ENCODE measurements at places on chromosomes 4 and X.
A peak's percentile ranks its signal among the peaks of the same experiment; 100 is the strongest.

DNA sequence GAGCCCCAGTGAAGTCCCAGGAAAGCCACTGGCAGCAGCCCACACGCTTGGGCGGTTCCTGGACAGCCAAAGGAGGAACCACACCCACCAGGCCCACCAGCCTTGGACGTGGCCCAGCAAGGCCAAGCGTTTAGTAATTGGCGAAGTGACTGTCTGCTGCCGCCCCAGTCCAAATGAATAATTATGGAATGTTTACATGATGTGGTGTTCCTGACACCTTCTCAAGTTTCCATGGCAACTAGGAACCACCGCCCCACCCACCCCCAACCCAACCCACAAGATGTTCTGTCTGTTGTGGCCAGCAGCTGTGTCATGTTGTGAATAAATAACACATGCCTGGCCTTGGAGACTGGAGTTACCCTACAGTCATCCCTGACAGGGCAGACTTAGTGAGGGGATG lies 22.3 kb downstream of the APLN start:
- DNase-seq = peak; percentile 21

- DNase-seq = no peak
These were observed 8.7 kb downstream of the GASK1B start for GRCh38 chr4:158163941-158164767.

GRCh38 chr4:5220028-5220427 lies 168.7 kb downstream of the STK32B start:
- peak; percentile 32 for DNase-seq

DNA sequence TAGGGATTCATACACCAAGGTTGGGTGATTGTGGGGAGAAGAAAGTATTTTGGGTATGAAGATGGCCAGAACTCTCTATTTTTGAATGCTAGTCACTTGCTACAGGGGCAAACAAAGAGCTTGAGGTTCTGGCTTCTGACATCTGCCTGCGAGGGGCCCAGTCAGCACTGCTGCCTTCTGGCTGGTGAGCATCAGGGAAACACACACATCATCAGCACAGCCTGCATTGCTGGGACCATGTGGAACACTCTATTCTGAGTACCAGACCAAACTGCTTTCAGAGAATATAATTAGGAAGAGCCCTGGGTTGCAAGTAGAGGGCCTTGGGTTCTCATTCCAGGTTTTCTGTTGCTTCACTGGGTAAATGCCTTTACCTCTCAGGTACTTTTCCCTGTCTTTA lies 14.1 kb downstream of the TRPC5 start:
- DNase-seq = no peak

- peak; percentile 70 for DNase-seq
These were observed 7.1 kb downstream of the RASL11B start for GRCh38 chr4:52869196-52869595.

DNA sequence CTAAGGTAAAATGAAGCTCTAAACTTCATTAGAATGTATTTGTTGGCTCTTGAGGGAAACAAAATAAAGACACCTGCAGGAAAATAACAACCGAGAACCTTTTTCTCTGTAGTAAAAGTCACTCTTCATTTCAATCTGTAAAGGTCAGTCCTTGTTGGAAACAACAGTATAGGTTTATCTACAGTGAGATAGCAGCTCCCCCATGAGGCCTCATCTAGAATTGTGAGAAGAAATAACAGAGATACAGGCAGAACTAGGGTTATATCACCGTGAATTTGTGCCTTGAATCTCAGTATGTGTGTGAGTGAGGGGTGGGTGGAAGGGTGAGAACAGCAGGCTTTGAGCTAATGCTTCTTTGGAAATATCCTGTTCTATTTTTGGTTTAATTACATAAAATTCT lies 107.8 kb upstream of the FMR1 start:
- DNase-seq = peak; percentile 0

DNA sequence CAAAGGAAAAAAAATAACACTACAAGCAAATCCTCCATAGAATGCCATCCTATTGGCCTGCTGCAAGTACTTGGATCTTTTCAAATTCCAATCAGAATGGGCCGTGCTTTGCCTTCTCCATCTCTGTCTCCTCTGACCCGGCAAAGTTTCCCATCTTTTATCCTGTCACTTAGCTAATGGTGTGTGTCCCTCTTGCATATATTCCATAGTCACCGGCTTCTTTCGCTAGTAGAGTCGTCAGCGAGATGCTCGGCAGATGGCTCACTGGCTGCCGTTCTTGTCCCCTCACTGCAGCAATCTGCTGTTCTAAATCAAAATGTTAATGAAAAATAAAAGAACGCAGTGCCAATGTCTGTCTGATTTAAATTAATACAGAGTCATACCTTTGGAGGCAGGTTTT lies 22.1 kb downstream of the GRIA3 start:
- DNase-seq = no peak

- DNase-seq = peak; percentile 96
These were observed 19.7 kb upstream of the SPON2 start for GRCh38 chr4:1192091-1192492.

GRCh38 chrX:130094696-130095095 lies 15.6 kb downstream of the ELF4 start:
- no peak for DNase-seq

DNA sequence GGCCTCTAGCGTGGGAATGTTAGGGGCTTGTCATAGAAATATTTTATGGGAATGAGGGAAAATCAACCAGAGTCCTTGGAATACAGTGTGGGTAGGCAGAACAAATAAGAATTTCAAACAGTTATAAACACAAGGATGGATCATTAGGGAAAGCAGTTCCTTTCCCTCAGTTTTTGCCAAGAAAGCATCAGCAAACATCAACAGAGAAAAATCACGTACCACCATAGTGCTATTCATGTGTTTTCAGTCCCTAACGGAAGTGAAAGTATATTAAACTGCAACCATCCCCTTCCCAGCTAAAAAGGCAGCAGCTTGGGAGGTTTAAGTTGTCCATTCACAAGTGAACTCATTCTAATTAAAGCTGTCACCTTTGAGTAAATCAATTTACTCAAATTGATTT lies 334.4 kb upstream of the PCDH18 start:
- DNase-seq = no peak

GRCh38 chr4:166257891-166258290 lies 384.9 kb downstream of the TLL1 start:
- no peak for DNase-seq

GRCh38 chr4:92992758-92993157 lies 689.0 kb downstream of the GRID2 start:
- no peak for DNase-seq

DNA sequence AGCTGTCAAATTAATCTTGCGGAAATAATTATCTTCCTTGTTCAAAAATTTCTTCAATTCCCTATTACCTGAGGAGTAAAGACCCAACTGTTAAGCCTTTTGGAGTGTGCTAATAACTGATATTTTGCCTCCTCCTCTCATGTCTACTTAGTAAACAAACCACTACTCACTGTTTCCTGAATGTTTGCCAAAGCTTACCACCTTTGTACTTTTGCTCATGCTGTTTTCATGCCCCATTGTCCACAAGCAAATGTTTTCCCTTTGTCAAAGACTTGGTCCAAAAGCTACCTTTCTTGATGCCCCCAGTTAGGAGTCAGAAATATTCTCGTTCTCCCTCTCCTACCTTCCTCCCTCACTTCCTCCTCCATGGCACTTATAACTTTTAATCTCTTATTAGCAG lies 226.1 kb downstream of the ENOX2 start:
- no peak for DNase-seq

DNA sequence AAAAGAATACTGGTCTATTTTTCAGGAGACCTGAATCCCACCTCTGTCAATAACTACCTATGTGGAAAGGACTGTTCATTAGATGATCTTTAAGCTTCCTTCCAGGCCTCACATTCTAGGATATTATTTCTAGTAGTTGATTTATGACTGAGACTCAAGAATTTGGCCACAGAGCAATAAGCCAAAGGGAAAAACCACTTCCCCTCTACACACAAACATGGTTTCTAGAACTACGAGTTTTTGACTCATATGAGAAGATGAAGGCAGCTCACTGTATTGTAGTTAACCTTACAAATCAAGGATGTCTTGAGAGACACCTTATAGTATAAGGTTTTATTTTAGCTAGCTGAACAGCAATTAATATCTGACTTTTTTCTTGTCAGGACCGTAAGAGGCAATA lies 36.9 kb upstream of the GDPD2 start:
- no peak for DNase-seq

DNA sequence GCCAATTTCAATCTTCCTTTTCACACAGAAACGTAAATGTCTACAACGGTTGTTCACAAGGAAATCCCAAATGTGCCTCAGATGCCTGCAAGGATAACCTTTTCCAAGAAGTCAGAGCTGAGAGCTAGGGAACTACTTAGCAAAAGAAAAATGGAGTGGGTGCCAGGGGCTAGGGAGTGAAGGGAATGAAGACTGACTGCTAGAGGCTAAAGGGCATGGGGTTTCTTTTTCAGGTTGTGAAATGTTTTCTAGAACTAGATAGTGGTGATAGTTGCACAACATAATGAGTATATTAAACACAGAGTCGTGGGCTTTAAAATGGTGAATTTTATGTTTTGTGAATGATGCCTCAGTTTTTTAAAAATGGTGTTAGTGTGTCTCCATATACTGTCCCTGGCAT lies 53.4 kb downstream of the CD99L2 start:
- no peak for DNase-seq

DNA sequence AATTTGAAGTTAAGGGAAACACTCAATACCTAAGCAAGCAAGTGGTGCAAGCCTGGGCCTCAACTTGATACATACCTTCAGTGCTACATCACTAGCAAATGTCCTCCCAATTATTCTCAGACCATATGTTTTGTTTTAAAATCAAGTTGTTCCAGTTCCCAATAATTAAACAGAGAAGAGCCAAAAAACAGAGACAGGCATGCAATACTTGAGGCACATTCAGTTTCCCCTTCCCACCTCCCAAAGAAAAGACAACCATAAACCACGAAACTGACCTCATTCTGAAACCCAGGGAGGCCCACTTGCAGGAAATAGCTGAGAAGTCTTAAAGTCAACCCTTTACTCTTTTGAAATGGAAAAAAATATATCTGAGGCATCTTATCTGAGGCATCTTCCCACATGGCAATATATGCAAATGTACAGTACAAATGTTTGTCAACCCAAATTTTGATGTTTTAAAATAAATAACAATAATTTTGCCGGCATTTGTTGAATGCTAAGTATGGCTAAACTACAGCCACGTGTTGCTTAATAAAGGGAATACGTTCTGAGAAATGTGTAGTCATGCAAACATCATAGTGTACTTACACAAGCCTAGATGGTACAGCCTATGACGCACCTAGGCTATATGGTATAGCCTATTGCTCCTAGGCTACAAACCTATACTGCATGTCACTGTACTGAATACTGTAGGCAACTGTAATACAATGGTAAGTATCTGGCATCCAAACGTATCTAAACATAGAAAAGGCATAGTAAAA lies 147.5 kb downstream of the TSPAN5 start:
- DNase-seq = peak; percentile 98

GRCh38 chr4:6526671-6527091 lies 48.3 kb upstream of the MAN2B2 start:
- no peak for DNase-seq

DNA sequence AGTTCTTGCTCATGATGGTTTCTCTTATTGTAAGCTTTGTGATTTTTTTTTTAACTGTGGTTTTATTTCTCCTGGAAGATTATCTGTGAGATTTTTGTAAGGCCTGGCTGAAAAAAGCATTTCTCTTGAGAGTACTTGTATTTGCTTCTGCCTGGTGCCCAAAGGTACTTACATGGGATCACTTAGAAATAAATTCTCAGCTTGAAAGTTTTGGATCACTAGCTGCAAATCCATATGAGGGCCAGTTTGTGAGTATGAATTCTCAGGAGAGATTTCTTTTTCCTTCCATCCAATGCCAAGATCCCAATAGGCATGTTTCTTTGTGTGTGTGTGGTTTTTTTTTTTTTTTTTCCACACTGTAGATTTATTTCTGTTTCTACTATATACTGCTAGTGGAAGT lies 1884.7 kb upstream of the PCDH7 start:
- DNase-seq = no peak

DNA sequence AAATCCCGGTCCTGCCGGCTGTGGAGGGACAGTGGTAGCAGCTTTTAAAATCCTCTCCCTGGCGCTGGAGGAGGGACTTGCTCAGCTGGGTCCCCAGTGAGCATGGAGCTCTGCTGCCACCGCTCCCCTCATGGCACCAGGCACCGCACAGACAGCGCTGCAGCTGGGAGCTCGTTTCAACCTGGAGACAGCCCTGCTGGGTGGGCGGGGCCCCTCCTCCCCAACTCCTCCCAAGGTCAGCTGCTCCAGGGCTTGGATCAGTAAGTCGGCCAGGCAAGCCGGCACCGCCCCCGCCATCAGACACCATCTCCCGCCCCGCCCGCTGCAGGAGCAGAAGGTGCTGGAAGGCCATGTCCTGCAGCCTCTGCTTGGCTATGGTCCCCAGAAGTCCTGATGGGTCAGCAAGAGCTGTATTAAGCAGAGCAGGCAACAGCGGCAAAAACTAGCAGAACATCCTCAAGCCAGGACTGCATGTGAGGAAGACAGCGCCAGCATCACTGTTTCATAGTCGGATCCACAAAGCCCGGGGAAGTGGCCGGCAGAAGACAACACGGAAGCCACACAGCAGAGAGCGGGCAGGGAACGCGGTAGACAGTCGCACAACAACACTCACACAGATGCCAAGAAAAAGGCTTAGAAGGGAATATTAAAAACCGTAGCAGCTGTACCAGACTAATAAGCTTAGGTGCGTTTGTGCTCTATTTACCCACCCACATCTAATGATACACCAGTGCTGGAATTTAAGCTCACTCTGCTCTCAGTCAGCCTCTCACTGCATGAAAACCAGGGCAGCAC lies 16.2 kb downstream of the ZFYVE28 start:
- DNase-seq = no peak

- DNase-seq = no peak
These were observed 124.6 kb downstream of the AFF2 start for GRCh38 chrX:148624951-148625474.

GRCh38 chr4:10737337-10737736 lies 52.8 kb upstream of the CLNK start:
- peak; percentile 45 for DNase-seq

DNA sequence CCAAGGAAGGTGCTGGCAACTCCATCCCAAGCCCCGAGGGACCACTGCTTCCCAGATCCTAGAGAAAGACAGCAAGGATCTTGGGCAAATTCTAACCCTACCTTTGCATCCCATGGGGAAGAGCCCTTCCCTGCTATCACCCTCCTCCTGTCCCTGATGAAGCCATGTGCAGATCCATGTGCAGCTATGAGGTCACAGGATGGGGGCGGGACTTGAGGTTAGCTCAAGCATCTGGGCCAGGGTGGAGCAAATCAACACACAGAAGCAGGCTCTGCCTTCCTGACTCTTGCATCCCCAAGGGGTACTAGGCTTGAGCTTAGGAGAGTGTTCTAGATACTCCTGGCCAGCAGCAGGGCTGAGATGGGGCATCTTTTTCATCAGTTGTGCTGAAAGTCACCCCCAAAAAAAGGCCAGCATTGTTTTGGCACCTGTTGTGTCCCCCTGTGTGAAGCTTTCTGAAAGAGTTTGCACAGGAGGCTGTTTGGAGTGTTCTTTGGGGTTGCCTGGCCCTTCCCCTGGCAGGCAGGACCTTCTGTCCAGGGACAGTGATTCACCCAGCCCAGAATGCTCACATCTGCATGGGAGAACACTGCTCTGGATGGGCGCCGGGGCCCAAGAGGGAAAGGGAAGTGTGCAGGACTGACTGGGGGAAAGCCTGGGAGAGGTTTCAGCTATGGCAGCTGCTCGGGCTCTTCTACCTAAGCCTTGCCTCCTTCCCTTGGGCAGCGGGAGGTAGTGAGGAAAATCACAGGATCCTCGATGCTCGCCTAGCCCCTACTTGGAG lies 50.8 kb downstream of the PRPS1 start:
- DNase-seq = peak; percentile 63

GRCh38 chr4:147085781-147086180 lies 140.1 kb upstream of the TTC29 start:
- peak; percentile 43 for DNase-seq
